ENCODE measurements at places on chromosomes 7 and 10. TPM values are rescaled to one million over a fixed set of nuclear protein-coding genes. Genes with fewer than 3 reads are reported as not detected.

TMEM176A gene
- polyA plus RNA-seq: 17.4 TPM

RHBDD2 gene
- polyA plus RNA-seq: 64.5 TPM

PNLIPRP3 gene
- not detected for polyA plus RNA-seq

LRRTM3 gene
- 2.5 TPM for polyA plus RNA-seq

TCAF2 gene
- polyA plus RNA-seq: 1.4 TPM

A1CF gene
- polyA plus RNA-seq: 8.3 TPM

GIMAP5 gene
- 17.3 TPM for polyA plus RNA-seq

TAS2R4 gene
- 0.31 TPM for polyA plus RNA-seq

CC2D2B gene
- polyA plus RNA-seq: 0.47 TPM

AMPH gene
- 1.2 TPM for polyA plus RNA-seq

DNA sequence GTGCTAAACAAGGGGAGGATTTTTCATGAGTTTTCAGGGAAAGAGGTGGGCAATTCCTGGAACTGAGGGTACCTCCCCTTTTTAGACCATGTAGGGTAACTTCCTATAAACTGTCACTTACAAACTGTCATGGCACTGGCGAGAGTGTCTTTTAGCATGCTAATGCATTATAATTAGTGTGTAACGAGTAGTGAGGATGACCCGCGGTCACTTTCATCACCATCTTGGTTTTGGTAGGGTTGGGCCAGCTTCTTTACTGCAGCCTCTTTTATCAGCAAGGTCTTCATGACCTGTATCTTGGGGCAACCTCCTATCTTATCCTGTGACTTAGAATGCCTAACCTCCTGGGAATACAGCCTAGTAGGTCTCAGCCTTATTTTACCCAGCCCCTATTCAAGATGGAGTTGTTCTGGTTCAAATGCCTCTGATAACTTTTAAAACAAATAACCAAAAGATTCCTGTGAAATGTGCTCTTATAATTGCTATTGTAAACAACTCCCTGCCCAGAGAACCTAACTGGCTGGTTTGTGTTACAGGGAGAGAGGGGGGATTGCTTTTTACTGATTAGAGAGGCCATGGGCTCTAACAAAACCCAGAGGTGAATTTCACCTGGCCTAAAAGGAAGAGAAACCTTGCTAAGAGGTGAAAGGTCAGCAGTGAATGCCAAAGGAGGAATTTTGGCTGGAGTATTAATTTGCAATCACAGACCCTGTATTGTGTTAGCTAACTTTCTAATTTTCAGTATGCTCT is 64.3 kb downstream of the EEPD1 start:
- no peak overlapping the region for H3K4me3 ChIP-seq
- H3K27ac ChIP-seq: no peak overlapping the region
- no peaks in the 10 kb centered on the region for H3K27me3 ChIP-seq
- no peak for DNase-seq
- H3K36me3 ChIP-seq: no peaks in the 10 kb centered on the region
- H3K4me1 ChIP-seq: peaks cover 3% of the 10 kb centered on the region

- H3K4me1 ChIP-seq: no peaks in the 10 kb centered on the region
- H3K27ac ChIP-seq: no peak overlapping the region
- no peak for DNase-seq
- H3K27me3 ChIP-seq: no peaks in the 10 kb centered on the region
- no peak overlapping the region for H3K4me3 ChIP-seq
Observed at GRCh38 chr7:82567356-82567755, 123.8 kb upstream of the CACNA2D1 start.

GRCh38 chr10:13813550-13813949 is 226.8 kb downstream of the PRPF18 start:
- DNase-seq: no peak
- no peak overlapping the region for H3K27ac ChIP-seq
- H3K4me3 ChIP-seq: no peak overlapping the region

- no peaks in the 10 kb centered on the region for H3K27me3 ChIP-seq
- H3K27ac ChIP-seq: peak overlapping the region; percentile 52
- H3K4me3 ChIP-seq: no peak overlapping the region
- H3K36me3 ChIP-seq: no peaks in the 10 kb centered on the region
Observed at GRCh38 chr10:124648738-124649137, 95.4 kb downstream of the FAM53B start.

- peak overlapping the region; percentile 73 for H3K27ac ChIP-seq
- peaks cover 8% of the 10 kb centered on the region for H3K4me1 ChIP-seq
- DNase-seq: peak; percentile 35
- H3K4me3 ChIP-seq: peak overlapping the region; percentile 62
- H3K27me3 ChIP-seq: no peaks in the 10 kb centered on the region
Observed at GRCh38 chr10:18140957-18141845, 977 bp downstream of the CACNB2 start.

GRCh38 chr10:71964098-71964742 is at the start of gene CHST3:
CHST3 (plus strand) TSS chr10:71964395; CDS start chr10:72005843, 41,448 bp downstream.
- no peaks in the 10 kb centered on the region for H3K27me3 ChIP-seq
- H3K27ac ChIP-seq: peak within 1 kb of the TSS; percentile 26
- no peaks in the 10 kb centered on the region for H3K36me3 ChIP-seq
- no peaks in the 10 kb centered on the region for H3K4me1 ChIP-seq
- H3K4me3 ChIP-seq: peak within 1 kb of the TSS; percentile 15

DNA sequence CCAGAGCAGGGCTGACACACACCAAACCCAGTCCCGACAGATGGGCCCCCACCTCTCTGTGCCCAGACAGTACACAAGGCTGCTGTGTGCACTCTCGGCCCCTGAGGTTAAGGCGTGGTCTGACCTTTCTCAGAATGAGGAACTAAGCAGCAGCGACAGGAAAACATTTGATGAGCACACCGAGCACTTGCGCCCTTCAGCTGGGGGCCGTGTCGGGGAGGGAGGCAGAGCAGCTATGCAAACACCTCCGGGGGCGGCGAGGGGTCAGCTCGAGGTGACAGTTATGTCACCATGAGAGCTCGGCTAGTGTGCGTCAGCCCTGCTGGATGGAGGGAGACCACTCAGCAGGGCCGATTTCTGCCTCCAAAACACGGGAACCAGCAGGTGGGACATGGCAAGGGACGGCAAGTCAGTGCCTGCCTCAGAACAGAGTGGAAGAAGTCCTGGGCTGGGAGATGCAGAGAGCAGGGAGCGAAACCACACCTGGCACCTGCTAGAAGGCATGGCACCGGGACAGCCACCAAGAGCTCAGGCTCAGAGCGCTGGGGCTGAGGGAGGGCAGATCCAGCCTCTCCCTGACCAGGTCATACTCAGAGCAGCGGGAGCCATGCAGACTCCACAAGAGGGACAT is 57.4 kb downstream of the CHST15 start:
- no peaks in the 10 kb centered on the region for H3K36me3 ChIP-seq
- H3K4me1 ChIP-seq: no peaks in the 10 kb centered on the region
- no peaks in the 10 kb centered on the region for H3K27me3 ChIP-seq
- DNase-seq: no peak
- no peak overlapping the region for H3K4me3 ChIP-seq

GRCh38 chr10:31557854-31558253 is 238.8 kb downstream of the ZEB1 start:
- no peaks in the 10 kb centered on the region for H3K4me1 ChIP-seq
- H3K4me3 ChIP-seq: no peak overlapping the region
- H3K36me3 ChIP-seq: no peaks in the 10 kb centered on the region
- H3K27me3 ChIP-seq: no peaks in the 10 kb centered on the region
- H3K27ac ChIP-seq: no peak overlapping the region

DNA sequence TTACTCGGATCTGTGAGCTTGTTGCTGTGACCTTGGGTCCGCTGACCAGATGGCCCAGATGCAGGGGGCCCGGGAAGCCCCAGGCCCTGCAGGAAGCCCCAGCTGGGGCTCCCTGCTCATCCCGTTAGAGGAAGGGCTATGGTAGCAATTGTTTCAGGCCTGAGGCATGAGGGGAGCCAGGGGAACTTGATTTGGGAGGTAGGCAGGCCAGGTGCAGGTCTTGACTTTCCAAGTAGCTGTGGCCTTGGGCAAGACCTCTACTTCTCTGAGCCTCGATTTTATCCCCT is 55.0 kb upstream of the CXCL12 start:
- no peaks in the 10 kb centered on the region for H3K36me3 ChIP-seq
- H3K4me1 ChIP-seq: no peaks in the 10 kb centered on the region
- no peak overlapping the region for H3K27ac ChIP-seq
- no peaks in the 10 kb centered on the region for H3K27me3 ChIP-seq

DNA sequence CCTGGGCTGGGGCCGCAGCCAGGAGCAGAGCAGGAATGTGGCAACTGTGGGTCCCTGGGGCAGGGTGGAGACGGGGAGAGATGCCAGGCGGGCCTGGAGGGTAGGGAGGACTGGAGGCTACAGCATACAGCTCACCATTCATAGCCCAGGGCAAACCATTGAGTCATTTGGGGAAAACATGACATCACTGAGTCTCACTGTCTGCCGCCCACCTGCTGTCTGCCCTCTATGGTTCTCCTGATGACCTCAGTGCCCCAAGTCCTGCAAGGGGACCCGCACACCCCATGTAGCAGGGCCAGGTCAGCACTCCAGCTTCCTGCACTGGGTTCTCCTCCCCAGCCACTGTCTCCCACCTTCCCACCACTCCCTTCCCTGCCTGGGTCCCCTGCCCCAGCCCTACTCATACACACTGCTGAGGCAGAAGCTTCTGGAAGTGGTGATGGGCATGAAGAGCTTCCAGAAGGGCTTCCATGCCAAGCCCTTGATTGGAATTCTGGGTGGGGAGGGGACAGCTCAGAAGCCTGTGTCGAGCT is 10.4 kb downstream of the CHST3 start:
- H3K4me1 ChIP-seq: no peaks in the 10 kb centered on the region
- no peak overlapping the region for H3K4me3 ChIP-seq
- no peaks in the 10 kb centered on the region for H3K27me3 ChIP-seq
- no peak for DNase-seq

DNA sequence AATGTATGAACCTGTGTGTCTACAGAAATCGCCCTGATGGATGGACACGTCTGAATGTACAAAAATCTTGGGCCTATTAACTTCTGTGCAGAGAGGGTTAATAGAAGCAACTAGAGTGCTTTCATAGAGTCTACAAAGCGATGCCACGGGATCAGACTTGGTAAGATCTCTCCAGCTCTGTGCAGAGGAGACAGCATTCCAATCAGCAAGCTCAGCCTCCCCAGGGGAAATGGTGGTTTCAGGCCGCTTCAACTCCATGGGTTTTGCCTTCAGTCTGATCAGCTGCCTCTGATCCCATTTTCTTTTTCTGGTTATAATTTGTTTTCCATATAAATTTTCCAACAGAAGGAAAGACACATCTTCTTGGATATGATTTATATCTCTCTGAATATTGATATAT is 35.1 kb upstream of the COBL start:
- H3K4me1 ChIP-seq: no peaks in the 10 kb centered on the region
- no peak overlapping the region for H3K4me3 ChIP-seq
- no peaks in the 10 kb centered on the region for H3K36me3 ChIP-seq
- no peak for DNase-seq
- H3K27ac ChIP-seq: no peak overlapping the region

- no peaks in the 10 kb centered on the region for H3K36me3 ChIP-seq
- H3K4me3 ChIP-seq: no peak overlapping the region
- DNase-seq: no peak
- H3K27ac ChIP-seq: no peak overlapping the region
Observed at GRCh38 chr7:124101173-124101768, 68.4 kb upstream of the TMEM229A start.

GRCh38 chr10:111035542-111035941 is 41.3 kb upstream of the ADRA2A start:
- H3K27me3 ChIP-seq: no peaks in the 10 kb centered on the region
- H3K4me3 ChIP-seq: no peak overlapping the region
- no peaks in the 10 kb centered on the region for H3K4me1 ChIP-seq
- DNase-seq: no peak

- H3K4me1 ChIP-seq: no peaks in the 10 kb centered on the region
- no peak overlapping the region for H3K27ac ChIP-seq
- no peaks in the 10 kb centered on the region for H3K36me3 ChIP-seq
- no peak for DNase-seq
- no peaks in the 10 kb centered on the region for H3K27me3 ChIP-seq
- no peak overlapping the region for H3K4me3 ChIP-seq
Observed at GRCh38 chr10:117198088-117198487, 799 bp downstream of the KCNK18 start.

DNA sequence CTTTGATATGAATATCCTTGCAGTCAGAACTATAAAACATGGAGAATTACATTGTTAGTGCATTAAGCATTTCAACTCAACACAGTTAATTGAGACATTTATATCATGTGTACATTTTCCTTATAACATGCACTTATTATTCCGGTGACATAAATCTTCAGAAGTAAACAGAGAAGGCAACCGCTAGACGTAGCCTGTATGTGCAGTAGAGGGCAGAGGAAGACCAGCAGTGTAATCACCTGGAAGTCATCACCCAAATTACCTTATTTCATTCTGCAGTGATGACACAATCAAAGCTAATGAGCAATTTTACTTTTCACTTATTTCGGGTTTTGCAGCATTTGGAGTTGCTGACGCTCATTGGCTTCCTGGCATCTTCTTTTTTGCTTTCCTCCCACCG is 394.6 kb downstream of the SDK1 start:
- peaks cover 8% of the 10 kb centered on the region for H3K4me1 ChIP-seq
- H3K27me3 ChIP-seq: no peaks in the 10 kb centered on the region
- no peaks in the 10 kb centered on the region for H3K36me3 ChIP-seq

DNA sequence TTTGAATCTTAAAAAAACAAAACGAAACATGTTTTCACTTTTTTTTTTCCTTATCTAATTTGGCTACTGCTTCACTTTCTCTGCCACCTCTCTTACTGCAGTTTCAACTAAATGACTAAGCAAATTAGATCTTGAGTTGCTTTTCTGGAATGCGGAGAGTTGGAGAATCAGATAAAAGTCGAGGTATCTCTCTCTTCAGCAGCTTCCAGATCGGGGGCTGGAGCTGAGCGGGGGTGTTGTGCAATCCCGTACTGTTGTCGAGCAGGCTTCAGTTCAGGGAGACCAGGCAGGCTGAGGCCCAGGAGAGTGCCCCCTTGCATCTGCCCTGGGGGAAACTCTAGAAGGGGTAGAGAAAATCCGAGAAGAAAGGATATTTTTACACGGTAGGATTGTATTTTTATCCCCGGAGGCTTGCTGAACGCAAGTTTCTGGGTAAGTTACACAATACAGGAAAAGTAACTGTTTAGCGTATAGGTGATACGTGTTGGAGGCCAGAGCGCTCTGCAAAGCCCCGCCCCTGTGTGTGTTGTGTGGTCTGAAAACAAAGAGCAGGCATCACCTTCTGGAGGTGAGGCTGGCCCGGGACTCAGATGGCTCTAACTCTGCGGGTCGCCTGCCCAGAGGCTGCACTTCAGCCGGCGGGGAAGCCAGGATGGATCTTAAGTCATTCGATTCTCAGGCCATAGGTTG is 116.6 kb downstream of the KLF6 start:
- H3K4me3 ChIP-seq: no peak overlapping the region
- no peaks in the 10 kb centered on the region for H3K27me3 ChIP-seq
- peak; percentile 42 for DNase-seq
- H3K4me1 ChIP-seq: no peaks in the 10 kb centered on the region
- no peaks in the 10 kb centered on the region for H3K36me3 ChIP-seq

- no peaks in the 10 kb centered on the region for H3K27me3 ChIP-seq
- no peak overlapping the region for H3K4me3 ChIP-seq
- DNase-seq: no peak
Observed at GRCh38 chr10:31586723-31587638, 268.0 kb downstream of the ZEB1 start.

Data from pancreas (tissue), 10 donors.